ENCODE measurements at places on chromosomes 13 and 19. TPM values are rescaled to one million over a fixed set of nuclear protein-coding genes. Genes with fewer than 3 reads are reported as not detected.

- no peak for DNase-seq
Measured at GRCh38 chr13:39734952-39735351, 79.5 kb downstream of the COG6 start.

DNA sequence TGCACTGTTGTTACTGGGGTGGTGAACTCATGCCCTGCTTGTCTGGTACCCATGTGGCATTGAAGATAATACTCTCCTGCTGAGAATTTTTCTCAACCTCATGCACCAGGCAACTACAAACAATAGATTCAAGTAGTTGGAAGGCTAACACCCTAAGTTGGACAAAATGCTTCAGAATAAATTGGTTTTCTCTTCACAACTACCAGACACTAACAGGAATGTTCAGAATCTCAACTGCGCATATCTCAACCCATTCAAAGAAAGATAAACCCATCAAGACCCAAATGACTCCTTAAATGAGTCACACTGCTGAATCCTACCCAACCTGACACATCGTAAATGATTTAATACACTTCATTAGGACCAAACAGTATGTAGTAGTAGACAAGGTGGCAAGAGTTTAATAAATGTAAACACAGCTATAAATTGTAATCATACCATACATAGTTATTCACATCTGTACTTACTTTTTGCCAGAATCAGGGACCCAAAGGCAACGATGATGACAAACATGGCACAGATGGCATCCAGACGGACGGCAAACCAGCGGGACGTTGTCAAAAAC lies 227.4 kb downstream of the ABCC4 start:
- no peak for DNase-seq

GRCh38 chr13:43475140-43475539 lies 311.6 kb downstream of the ENOX1 start:
- no peak for DNase-seq

Gene ATP4B
- total RNA-seq = not detected

GRCh38 chr19:17748884-17749638 lies 2.2 kb upstream of the FCHO1 start:
- no peak for DNase-seq

Gene C2CD4C
- 1.3 TPM for total RNA-seq

Gene HIF3A
- total RNA-seq = 81.4 TPM

- DNase-seq = no peak
Measured at GRCh38 chr13:106507560-106508274, 27.7 kb downstream of the EFNB2 start.

- no peak for DNase-seq
Measured at GRCh38 chr19:3774621-3775373, 2.8 kb upstream of the RAX2 start.

Gene CYP2F1
- total RNA-seq = not detected

GRCh38 chr19:33720691-33721682 lies 75.7 kb upstream of the KCTD15 start:
- no peak for DNase-seq

- DNase-seq = no peak
Measured at GRCh38 chr13:94227255-94227879, 252.1 kb downstream of the DCT start.

- DNase-seq = no peak
Measured at GRCh38 chr13:29109987-29110386, 289.8 kb downstream of the MTUS2 start.

Gene MEF2B
- not detected for total RNA-seq

DNA sequence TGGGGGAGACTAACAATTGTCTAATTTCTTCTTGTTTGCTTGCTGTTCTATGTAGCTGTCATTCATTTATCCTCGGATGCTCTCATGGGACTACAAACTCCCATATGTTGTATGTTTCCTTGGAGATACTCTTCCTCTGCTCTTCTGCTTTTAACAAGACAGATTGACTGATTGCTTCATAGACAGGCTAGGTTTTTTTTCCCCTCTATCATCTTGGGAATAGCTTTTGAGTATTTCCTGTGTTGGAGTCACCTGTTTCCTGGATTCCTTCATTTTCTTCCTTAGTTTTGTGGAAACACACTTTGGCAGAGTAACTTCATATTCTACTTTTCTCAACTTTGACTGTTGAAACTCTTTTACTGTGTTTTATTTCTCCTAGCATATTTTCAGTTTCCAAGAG lies 27.6 kb downstream of the EDNRB start:
- no peak for DNase-seq

DNA sequence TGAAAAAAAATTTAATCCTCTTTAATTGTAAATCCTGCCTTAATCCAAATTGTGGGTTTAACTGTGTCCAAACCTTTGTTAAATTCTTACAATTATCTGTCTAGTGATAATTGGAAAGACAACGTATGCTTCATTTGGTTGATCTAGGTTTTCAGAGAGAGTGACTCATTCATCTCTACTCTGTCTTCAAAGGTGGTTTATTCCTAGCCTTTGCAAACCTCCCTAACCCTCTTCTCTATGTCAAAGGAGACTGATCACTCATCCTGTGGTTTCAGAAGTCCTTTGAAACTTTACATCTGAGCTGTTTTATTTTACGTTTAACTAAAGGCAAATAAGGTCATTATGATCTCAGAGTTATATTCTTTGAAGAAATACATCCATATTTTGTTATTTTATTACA lies 8.8 kb upstream of the OXGR1 start:
- no peak for DNase-seq

Gene DOCK9
- total RNA-seq = 39.6 TPM

Gene GPI
- total RNA-seq = 553 TPM

GRCh38 chr13:24068472-24068871 lies 92.0 kb upstream of the SPATA13 start:
- no peak for DNase-seq

Gene IL4I1
- total RNA-seq = not detected

Gene BCL3
- 14.5 TPM for total RNA-seq

GRCh38 chr19:51726049-51726448 lies 2.3 kb upstream of the HAS1 start:
- peak; percentile 69 for DNase-seq

Gene TSHZ3
- 2.6 TPM for total RNA-seq

DNA sequence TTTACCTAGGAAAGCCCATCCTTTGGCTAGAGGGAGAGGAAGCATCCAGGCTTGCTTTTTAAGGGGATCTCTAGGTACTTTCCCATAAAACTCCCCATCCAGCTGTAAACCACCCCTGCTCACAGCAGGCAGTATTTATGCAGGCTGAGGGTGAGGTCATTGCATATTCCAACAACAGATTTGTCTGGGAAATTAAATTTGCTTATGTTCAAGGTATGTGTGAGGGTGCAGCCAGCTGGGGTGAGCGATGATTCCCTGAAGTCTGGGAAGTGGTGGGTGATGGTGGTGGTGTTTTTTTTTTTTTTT lies 96.3 kb upstream of the C1QTNF9B start:
- DNase-seq = no peak

DNA sequence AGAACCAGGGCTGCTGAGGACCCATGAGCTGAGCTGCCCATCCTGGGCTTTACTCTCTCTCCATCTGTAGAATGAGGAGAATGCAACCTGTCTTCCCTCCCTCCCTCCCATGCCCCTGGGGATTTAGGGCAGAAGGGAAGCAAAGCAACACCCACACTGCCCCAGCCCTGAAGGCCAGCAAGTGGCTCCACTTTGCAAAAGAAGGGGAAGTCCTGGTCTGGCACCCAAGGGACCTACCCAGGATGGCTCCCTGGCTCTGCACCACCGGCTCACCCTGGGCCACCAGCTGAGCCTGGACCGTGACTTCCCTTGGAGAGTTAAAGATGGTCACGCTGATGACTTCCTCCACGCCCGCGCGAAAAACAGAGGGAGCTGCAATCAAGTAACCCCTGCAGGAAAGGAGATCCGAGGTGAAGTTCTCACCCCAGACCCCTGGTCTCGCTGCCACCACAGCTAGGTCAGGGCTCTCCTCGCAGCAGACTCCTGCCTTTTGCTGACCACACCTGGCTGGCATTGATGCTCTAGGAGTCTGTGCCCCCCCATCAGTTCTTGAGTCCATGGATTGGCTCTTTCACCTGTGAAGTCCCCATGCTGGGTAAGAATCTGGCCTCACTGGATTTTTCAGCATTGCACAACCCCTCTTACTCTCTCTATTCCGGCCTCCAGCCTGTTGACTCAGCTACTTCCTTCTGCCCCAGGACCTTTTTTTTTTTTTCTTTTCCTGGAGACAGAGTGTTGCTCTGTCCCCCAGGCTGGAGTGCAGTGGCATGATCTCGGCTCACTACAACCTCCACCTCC lies 4.6 kb downstream of the CPAMD8 start:
- DNase-seq = no peak

DNA sequence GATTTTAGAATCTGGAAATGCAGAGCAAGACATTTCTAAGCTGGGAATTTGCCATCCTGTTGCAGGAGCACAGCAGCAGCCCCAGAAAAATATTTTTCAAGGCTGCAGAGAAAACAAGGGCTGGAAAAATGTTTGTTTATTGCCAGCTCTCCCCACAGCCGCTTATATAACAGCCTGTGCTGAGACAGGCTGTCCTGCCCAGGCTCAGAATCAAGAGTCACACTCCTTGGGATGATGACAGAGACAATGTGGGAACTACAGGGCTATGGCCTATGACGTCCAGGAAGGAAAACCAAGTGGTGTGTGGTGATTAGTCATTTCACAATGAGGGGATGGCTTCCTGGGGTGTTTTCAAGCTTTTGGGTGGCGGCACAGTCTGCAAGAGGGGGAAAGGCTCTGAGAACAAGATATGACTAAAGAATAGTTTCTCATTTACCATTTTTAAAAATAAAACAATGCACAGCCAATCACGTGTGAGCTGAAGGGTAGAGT lies 136.3 kb upstream of the SERP2 start:
- DNase-seq = peak; percentile 48
